Type B pancreatic cell (in vitro differentiated cells): ENCODE measurements at places on chromosomes 16 and 17. TPM values are rescaled to one million over a fixed set of nuclear protein-coding genes. Genes with fewer than 3 reads are reported as not detected.

DNA sequence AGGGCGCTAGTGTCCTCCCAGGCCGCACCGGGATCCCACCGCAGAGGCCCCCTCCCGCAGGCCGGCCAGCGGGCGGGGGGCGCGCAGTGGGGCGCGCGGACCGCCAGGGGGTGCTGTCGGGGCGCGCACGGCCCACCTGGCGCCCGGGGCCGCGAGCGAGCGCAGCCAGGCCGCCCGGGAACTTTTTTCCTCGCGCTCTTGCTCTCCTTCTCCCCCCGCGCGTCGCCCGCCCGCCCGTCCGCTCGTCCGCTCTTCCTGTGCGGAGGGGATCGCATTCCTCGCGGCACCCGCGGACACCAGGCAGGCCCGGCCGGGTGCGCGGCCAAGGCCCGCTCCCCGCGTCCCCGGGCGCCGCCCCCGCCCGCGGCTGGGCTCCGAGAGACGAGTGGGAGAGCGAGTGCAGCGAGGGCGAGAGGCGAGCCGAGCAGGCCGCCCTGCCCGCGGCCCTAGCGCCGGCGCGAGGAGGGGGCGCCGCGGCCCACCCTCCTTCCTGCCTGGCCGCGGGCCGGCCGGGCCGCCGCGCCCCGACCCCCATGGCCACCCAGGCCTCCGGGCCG, at the start of gene RAI1:
Gene RAI1 (plus strand): TSS at position 272 of the 557 bp plus-strand sequence. CDS start 111,491 bp downstream, outside the sequence.
- peak; percentile 88 for DNase-seq

- no peak for DNase-seq
Observed at GRCh38 chr17:44922136-44922535, 6.8 kb upstream of the GFAP start.

- no peak for DNase-seq
Observed at GRCh38 chr16:52727849-52728248, 180.9 kb upstream of the TOX3 start.

DNA sequence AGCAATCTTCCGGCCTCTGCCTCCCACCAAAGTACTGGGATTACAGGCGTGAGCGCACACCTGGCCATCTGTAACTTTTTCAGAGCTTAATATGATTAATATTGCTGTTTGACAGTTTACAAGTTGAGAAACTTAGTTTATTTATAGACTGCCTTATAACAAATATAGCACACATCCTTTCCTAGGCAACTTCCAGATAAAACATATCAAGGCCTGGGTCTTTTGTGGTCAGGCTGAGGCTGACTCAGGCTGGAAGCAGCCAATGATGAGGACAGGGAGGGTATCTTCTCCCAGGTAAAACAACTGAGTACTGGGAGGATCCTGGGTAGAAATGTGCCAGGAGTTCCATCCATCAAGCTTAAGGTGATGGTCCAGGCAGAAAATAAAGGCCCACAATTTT, 16.2 kb downstream of the LUC7L start:
- DNase-seq, result no peak

- DNase-seq, result no peak
Observed at GRCh38 chr17:42667088-42667951, 8.2 kb downstream of the TUBG2 start.

DNA sequence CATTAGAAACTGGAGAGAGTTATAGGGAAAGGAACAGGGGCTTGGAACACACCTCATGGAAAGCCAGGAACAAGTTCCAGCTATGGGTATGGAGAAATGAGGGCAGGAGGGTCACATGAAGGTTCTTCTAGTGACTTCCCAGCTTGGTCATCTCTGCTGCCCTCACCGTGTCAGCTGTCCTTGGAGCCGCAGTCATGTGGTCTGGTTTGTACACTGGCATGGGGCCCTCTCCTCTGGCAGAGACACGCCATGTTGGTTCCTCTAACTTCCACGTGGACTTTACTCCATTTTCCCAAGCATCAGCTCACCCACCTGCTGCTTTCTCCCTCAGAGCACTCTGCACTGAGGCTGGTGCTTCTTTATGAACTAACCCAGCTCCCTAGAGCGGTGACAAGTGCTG, 26.3 kb downstream of the MPG start:
- no peak for DNase-seq

DNA sequence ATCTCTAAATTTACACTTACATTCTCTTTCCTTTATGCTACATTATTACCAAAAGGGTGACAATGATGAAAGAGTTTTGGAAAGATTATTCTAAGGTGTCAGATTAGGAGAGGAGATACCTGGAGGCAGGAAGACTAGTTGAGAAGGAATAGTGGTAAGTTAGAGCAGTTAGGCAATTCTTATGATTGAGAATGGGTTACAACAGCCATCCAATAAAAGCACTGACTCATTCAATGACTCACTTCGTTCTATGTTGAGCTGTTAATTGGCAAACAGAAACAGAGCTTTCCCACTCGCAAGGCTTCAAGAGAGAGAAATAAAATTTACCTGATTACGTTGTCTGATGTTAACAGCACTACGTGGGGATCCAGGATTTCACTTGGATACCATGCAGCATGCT, 5.8 kb downstream of the NUP88 start:
- no peak for DNase-seq

DNA sequence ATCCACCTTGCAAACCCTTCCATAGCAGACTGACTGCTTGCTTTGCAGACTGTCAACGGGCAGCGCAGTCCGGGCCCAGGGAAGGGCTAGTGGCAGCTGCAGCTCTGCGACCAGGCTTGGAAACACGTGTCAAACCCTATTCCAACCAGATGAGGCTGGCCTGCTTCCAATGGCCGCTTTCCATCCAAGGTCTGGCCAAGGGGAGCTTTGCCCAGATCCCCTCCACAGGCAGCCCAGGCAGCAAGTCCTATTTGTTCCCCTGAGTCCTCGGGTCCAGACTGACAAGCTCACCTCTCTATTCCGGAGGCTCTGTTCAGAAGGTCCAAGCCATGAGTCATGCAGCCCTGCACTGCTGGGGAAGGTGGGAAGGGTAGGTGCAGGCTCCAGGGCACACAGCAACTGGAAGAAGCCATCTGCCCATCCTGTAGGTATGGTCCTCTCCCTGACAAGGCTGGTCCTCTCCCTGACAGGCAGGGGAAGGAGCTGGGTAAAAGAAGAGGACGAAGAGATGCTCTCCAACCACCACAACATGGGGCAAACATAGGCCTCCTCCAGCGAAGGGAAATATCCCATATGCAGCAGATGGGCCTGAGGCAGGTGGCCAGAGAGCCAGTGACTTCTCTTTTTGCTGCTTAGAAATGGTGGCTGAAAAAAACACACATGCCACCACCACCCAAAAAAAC, 22.6 kb upstream of the AXIN2 start:
- DNase-seq, result no peak

DNA sequence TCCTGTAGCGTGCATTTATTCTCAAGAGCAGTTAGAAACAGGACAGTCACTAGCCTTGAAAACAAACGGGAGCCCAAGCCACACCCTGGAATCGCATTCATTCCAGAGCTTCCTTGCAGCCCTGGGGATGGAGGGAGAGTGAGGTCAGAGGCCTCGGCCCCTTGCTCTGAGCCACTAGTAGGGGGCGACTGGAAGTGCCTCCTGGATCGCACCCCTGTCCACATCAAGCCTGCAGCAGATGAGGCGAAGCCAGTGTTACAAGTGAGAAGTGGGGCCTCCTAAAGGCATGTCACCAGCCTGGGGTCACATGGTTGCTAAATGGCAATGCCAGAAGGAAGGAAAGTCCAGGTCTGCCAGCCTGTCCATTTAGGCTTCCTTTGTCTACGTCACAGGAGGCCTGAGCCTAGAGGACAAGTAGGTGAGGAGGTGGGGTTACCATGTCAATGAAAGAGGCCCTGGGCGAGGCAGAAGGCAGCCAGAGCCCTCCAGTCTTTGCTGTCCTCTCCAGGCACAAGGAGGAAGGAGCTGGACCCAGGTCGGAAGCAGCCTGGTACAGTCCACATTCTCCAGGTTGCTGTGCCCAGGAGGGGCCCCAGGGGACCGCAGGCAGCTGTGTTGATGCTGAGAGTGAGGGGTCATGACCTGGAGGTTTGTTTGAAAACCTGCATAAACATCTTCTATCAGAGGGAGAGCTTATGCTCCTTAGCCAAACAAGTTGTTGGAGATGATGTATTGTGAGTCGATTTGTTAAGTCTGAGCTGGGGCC, 3.0 kb upstream of the RCVRN start:
- DNase-seq, result no peak

DNA sequence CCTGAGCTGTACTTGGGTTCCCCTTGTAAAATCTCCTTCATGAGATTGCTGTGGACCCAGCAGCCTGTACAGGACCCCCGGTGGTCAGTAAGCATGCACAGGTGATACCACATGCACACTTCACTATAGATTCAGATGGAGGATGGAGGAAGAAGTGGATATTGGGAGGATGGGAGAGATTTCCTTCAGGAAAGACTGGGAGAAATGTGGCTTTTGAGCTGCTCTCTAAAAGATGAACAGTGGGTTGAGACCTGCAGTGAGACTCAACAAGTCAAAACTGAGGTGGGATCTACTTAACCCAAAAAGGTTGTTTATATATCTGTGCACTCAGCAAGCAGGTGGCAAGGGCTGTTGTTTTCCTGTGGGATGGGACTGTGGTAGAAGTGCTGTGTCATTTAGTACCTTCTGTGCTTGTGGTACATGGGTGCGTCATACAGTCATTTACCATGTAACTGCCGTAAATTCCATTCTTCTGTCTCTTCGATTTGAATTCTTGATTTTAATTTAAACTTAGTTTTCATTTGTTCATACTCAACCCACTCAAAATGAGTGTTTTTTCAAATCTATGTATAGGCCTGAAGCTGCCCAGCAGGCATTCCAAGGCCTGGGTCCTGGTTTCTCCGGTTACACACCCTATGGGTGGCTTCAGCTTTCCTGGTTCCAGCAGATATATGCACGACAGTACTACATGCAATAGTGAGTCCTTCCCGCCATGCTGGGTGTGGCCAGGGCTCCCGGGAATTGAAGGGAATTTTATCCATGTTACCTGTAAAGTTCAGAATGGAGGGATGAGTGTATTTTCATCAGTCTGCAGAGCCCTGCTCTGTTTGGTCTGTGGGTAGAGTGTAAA, 6.9 kb downstream of the HERPUD1 start:
- no peak for DNase-seq

GRCh38 chr16:55331648-55332185, 7.7 kb downstream of the IRX6 start:
- no peak for DNase-seq

GRCh38 chr17:81910840-81911276, 341 bp downstream of the PCYT2 start:
- DNase-seq, result no peak

DNA sequence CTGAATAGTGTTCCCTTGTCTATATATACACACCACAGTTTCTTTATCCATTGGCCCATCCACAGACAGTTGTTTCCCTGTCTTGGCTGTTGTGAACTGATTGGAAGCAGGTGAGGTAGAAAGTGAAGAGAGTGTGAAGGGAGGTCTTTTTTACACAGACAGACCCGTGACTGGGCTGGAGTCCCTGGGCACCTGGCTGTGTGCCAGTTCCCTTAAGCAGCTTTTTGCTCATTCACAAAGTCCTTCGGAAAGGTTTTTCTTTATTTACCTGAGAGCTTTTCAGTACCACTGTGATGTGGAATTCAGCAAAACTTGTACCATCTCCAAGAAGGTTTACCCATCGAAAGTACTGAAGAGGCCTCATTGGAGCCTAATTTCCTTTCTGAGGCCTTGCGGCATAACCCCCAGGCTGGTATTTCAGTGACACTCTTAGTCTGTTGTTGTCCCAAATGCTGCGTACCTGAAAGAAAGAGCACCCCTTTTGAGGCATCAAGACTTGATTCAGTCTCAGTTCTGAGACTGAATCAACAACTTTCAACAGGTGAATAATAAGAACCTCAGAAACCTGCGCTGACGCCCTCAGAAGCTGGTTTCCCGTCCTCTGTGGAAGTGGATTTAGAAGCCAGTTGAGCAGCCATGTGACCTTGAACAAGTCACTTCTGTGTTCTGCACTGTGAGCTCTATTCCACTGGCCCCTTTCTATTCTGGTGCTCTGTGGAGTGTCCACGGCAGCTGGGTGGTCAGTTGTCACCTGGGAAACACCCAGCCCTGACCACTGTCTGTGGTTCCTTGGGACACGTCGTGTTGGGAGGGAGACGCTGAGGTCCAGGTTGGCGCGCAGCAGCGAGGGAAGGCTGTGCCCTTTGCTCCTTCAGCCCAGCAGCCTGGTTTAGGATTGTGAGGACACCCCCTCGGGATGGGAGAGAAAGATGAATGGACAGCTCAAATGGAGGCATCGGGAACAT, 53.9 kb upstream of the CRISPLD2 start:
- no peak for DNase-seq

- no peak for DNase-seq
Observed at GRCh38 chr16:13193721-13194120, 292.3 kb downstream of the SHISA9 start.

DNA sequence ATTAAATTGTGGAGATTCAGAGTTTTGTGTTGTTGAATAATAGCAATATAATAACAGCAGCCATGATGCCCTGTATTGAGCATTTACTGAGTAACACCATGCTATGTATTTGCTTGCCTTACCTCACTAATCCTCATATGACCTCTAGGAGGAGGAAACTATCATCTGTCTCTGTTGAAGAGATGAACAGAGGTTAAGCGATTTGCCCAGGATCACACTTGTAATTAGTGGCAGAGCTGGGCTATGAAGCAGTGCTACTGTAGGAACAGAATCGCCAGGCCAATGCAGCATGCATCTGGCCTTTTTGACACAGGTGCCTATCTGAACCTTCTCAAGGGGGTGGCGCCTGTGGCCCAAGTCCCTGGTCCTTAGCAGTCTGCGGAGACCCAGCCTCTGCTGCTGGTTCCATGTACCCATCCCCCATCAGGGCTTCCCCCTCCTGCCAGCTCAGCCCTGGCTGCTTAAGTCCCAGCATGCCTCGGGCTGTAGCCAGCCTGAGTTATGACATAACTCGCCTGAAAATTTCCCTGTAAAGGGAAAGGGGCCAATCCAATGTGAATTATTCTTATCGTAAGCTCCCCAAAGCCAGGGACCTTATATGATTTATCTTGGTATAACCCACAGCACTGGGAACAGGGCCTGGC, 50.4 kb upstream of the HS3ST2 start:
- no peak for DNase-seq

GRCh38 chr17:45224671-45225050, 3.0 kb downstream of the FMNL1 start:
- no peak for DNase-seq

RAB40B gene
- 16.7 and 18.9 TPM in 2 replicates for total RNA-seq

PMFBP1 gene
- total RNA-seq, result 2.6 and 3.8 TPM in 2 replicates

PLXDC1 gene
- 1.7 and 5.0 TPM in 2 replicates for total RNA-seq

TMEM238L gene
- total RNA-seq, result not detected in 2 replicates

ADCY9 gene
- total RNA-seq, result 13.9 and 17.0 TPM in 2 replicates

DHRS11 gene
- 30.0 and 60.0 TPM in 2 replicates for total RNA-seq

SLFN14 gene
- total RNA-seq, result not detected in 2 replicates

C16orf46 gene
- 4.4 and 5.1 TPM in 2 replicates for total RNA-seq

HSPB9 gene
- 0.36 TPM in 1 of 2 replicates, not detected in the other for total RNA-seq

ELMO3 gene
- 9.6 and 19.8 TPM in 2 replicates for total RNA-seq

DNAH9 gene
- total RNA-seq, result 0.31 and 6.2 TPM in 2 replicates
